ENCODE measurements at places on chromosomes 5 and 9.

GRCh38 chr9:80285326-80285725 lies 713.6 kb downstream of the TLE4 start:
- DNase-seq: no peak

GRCh38 chr5:43041110-43041668 lies 1.1 kb upstream of the ANXA2R start:
- no peak for DNase-seq

DNA sequence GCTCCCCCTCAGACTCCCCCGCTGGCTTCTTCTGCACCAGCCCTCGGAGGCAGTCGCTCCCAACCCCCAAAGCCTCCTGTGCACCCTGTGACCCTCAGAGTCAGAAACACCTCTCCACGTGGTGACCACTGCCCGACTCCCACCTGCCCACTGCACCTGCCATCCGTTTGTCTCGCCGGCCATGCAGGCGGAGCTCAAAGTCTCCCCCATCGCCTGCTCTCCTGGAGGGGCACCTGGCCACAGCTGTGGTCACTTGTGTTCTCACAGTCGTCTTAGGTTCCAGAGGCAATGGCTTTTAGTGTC lies 38.2 kb downstream of the MRPL36 start:
- DNase-seq: no peak

DNA sequence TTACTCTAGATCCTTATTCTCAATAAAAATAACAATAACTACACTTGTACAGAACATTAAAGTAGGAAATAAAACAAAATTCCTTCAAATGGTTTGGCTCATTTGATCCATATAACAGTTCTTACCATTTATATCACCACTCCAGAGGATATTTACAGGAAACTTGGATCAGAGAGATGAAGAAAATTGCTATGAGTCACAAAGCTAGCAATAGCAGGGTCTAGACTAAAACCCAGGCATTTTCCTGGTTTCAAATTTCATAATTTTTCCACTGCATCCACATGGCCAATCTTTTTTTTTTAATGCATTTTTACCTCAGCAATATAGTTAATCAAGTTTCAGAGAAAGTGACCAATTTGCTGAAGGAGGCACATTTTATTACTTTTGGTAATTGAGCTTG lies 299.2 kb downstream of the ELAVL2 start:
- DNase-seq: no peak

GRCh38 chr9:81394881-81395675 lies 294.3 kb downstream of the TLE1 start:
- no peak for DNase-seq

DNA sequence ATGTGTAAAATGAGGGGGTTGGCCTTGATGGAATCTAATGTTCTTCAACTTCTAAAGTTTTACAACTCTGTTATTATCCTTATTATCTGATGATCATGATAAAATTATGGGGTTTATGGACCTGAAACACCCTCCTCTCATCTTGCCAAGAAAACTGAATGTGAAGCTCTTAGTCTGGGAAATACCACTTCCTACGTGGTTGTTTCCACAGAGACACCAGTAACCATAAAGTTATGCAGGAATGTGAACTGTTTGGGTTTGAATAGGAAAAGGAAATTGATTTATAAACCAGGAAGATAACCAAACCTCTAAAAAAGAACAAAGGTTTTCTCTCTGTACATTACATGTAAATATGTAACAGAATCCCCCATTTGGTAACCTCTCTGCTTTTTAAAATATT lies 28.3 kb upstream of the RAI14 start:
- DNase-seq: no peak

- DNase-seq: no peak
Observed at GRCh38 chr5:14082973-14083372, 60.2 kb upstream of the TRIO start.

DNA sequence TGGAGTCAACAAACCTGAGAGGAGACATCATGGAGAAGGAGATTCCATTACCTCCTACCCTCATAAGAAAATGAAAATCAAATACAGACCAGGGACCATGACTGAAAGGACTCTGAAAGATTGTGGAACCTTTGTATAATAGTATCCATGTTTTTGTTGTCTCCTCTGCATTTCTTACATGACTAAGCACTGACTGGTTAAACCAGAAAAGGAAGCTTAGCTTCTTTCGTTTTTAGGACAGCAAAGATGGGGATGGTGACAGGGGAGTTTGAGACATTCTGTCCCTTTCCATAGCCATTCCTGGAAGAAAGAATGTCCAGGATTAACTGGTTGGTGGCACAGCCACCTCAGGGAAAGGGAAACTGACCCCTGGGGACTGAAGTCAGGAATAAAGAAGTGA lies 22.2 kb downstream of the ITGA1 start:
- DNase-seq: no peak

DNA sequence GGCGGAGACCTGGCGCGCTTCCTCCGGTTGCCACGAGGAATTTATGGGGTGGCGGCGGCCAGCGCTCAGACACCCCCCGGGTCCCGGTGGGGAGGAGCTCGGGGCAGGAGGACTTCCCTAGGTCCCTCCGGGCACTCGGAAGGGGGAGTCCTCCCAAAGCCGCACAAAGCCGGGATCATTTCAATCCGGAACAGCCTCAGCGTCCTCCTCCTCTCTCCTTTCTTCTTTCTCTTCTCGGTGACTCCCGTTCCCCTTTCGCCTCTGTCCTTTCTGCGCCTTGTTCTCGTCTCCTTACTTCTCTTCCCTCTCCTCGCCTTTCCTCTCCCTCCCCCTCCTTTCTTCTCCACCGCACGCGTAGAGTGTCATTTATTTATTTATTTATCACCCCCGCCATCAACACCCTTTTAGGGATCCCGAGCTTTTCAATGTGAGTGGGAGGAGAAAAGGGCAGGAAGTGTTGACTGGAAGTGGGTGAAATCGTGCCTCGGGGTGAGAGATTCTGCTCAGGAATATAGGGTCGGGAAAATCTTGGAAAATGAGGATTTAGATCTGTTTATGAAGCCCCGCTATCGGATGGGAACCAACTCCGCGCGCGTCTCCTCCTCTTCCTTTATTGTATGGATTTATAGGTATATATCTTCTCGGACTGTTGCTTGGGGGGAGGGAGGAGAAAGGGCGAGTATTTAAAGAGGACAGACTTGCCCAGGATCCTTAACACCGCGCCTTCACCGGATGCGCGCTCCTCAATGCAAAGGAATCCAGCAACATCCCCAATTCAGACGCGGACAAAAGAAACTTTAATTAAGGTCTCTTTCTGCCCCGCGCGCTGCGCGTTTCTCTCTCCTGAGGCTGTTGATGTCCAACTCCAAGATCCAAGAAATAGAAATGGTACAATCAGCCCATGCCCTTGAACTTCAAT lies 2.0 kb upstream of the ZNF462 start:
- DNase-seq: peak; percentile 40

DNA sequence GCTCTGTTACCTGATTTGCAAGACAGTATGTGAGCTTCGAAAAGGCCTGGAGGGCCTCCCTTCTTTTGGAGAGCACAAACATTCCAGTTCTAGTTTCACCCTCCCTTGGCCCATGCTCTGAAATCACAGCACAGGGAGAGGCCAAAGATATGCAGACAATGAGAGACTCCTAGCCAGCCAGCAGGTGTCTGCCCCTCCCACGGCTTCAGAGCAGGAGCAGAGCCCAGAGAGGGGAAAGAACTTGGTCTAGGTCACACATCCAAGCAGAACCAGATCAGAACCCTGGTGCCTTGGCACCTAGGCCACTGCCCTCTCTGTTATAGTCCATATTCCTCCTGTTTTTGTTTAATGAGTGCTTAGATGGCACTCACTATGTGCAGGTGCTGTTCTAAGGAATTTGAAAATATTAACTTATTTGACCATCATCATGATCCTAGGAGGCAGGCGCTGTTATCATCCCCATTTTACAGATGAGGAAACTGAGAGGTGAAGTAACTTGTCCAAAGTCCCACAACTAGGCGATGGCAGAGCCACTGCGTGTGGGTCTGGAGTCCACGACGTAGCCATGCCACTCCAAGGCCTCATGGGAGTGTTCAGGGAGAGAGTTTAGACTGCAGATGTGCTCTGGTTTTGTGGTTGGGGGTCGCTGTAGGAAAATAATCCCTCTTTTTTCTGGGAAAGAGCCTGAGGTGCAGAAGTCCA lies 27.2 kb downstream of the TMOD1 start:
- DNase-seq: no peak

DNA sequence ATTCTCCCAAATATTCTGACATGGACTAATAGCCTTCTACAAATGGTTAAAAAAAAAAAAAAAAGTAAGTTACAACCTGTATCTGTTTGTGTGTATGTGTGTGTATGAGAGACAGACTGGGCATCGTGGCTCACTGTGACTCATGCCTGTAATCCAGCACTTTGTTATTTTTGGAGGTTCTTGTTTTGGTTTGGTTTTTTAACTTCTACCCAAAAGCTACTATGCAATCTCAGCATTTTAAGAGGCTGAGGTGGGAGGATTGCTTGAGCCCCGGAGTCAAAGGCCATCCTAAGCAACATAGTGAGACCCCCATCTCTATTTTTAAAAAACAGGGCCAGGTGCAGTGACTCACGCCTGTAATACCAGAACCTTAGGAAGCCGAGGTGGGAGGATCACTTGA lies 17.6 kb upstream of the HAVCR1 start:
- DNase-seq: no peak

DNA sequence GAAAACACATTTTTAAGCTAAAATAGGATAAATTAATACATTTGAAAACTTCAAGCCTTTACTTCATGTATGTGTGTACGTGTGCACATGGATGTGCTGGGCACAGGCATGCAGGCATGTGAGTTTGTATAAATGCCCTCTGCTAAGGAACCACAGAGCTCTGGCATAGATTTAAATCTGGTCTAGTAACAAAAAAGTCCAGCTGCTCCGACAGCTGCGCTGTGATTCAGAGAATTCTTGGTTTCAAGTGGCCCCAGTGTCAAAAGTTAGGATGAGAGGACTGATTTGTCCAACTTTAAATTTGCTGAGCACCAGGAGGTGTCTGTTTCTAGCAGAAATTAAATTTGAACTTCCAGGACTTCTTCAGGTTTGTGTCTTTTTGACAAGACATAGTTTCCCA lies 203.7 kb upstream of the TUT7 start:
- DNase-seq: no peak

- DNase-seq: no peak
Observed at GRCh38 chr5:3659907-3660306, 64.3 kb downstream of the IRX1 start.
